ENCODE measurements at places on chromosomes 5 and 9.

GRCh38 chr9:129094387-129095169 lies 13.7 kb downstream of the DOLPP1 start:
- no peak overlapping the region for H3K27ac ChIP-seq
- H3K4me3 ChIP-seq, result no peak overlapping the region
- H3K27me3 ChIP-seq, result no peaks in the 10 kb centered on the region
- DNase-seq, result no peak
- no peaks in the 10 kb centered on the region for H3K4me1 ChIP-seq

- H3K4me3 ChIP-seq, result no peak overlapping the region
- DNase-seq, result no peak
- peaks cover 24% of the 10 kb centered on the region for H3K4me1 ChIP-seq
- no peaks in the 10 kb centered on the region for H3K27me3 ChIP-seq
- peaks cover 41% of the 10 kb centered on the region for H3K36me3 ChIP-seq
Observed at GRCh38 chr9:129879103-129879699, 43.9 kb downstream of the USP20 start.

- peaks cover 12% of the 10 kb centered on the region for H3K4me1 ChIP-seq
- H3K27ac ChIP-seq, result no peak overlapping the region
- H3K27me3 ChIP-seq, result no peaks in the 10 kb centered on the region
- no peaks in the 10 kb centered on the region for H3K36me3 ChIP-seq
- DNase-seq, result no peak
Observed at GRCh38 chr9:94913550-94913949, 187.1 kb downstream of the AOPEP start.

- H3K27me3 ChIP-seq, result peaks cover 19% of the 10 kb centered on the region
- H3K4me3 ChIP-seq, result no peak overlapping the region
- no peak for DNase-seq
Observed at GRCh38 chr5:73835726-73836125, 209.7 kb downstream of the ARHGEF28 start.

GRCh38 chr5:179914032-179914755 lies 6.5 kb upstream of the TBC1D9B start:
- DNase-seq, result no peak
- no peaks in the 10 kb centered on the region for H3K4me1 ChIP-seq
- no peak overlapping the region for H3K27ac ChIP-seq
- peaks cover 3% of the 10 kb centered on the region for H3K27me3 ChIP-seq
- H3K4me3 ChIP-seq, result no peak overlapping the region

- H3K27ac ChIP-seq, result no peak overlapping the region
- H3K4me3 ChIP-seq, result no peak overlapping the region
- no peaks in the 10 kb centered on the region for H3K36me3 ChIP-seq
- DNase-seq, result no peak
- no peaks in the 10 kb centered on the region for H3K4me1 ChIP-seq
Observed at GRCh38 chr5:74657165-74657564, 16.6 kb upstream of the ENC1 start.

DNA sequence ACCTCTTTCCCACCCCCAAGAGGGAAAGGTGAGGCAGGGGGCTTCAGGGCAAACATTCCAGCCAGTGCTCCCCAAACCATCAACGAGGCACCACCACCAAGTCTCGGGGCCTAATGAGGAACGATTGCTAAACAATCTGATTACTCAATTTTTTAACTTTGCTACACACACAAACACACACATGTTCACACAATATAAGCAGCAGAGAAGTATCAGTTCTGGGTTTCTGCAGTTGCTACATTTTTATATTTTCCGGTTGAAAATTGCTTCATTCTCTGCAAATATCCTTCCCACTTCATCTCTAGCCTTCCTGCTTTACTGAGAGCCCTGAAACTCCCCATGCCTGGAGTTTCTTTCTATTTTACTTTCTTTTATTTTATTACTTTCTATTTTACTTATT lies 60.2 kb downstream of the FEM1C start:
- H3K4me1 ChIP-seq, result no peaks in the 10 kb centered on the region
- H3K36me3 ChIP-seq, result no peaks in the 10 kb centered on the region
- peaks cover 17% of the 10 kb centered on the region for H3K27me3 ChIP-seq
- no peak overlapping the region for H3K27ac ChIP-seq

GRCh38 chr5:135076801-135077200 lies 42.8 kb upstream of the PITX1 start:
- no peak for DNase-seq
- no peaks in the 10 kb centered on the region for H3K4me1 ChIP-seq
- H3K27me3 ChIP-seq, result peaks cover 36% of the 10 kb centered on the region
- H3K4me3 ChIP-seq, result no peak overlapping the region

- no peak overlapping the region for H3K27ac ChIP-seq
- H3K4me1 ChIP-seq, result peaks cover 29% of the 10 kb centered on the region
- peaks cover 14% of the 10 kb centered on the region for H3K36me3 ChIP-seq
- DNase-seq, result no peak
- H3K4me3 ChIP-seq, result no peak overlapping the region
Observed at GRCh38 chr5:10585518-10585915, 21.6 kb downstream of the ANKRD33B start.
